ENCODE measurements at places on chromosomes 16 and 17.

- DNase-seq: no peak
Measured at GRCh38 chr16:2194852-2195321, 1.5 kb downstream of the CASKIN1 start.

GRCh38 chr16:4868535-4868934 lies 21.3 kb downstream of the UBN1 start:
- no peak for DNase-seq

DNA sequence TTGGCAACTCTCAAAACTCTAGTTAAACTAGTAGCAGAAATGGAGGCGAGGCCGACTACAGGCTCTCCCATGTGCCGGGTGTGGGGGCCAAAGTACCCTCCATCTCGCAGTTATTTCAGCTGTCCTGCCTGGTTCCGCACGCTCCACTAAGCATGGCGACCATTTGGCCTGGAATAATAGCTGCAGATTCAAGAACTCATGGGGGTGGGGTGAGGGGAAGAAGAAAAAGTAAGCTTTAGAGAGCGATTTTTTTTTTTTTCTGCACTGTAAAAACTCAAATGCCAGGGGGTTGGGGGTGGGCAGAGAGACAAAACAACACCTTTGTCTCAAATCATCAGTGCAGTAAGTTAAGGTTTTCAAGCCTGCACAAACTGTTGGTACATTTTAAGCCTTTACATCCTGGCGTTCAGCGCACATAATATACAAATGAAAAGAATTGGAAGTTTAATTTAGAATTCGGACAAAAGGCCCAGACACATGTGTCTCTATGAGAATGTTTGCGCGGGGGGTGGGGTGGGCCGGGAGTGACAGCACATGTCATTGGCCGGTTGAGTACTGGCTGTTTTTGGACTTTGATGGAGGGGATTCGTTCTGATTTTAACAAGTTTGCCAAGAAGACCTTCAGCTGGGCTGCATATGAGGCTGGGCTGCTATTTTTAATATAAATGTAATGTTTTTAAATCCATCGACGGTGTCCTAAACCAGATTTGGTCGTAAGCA lies 694.7 kb upstream of the SALL1 start:
- no peak for DNase-seq

DNA sequence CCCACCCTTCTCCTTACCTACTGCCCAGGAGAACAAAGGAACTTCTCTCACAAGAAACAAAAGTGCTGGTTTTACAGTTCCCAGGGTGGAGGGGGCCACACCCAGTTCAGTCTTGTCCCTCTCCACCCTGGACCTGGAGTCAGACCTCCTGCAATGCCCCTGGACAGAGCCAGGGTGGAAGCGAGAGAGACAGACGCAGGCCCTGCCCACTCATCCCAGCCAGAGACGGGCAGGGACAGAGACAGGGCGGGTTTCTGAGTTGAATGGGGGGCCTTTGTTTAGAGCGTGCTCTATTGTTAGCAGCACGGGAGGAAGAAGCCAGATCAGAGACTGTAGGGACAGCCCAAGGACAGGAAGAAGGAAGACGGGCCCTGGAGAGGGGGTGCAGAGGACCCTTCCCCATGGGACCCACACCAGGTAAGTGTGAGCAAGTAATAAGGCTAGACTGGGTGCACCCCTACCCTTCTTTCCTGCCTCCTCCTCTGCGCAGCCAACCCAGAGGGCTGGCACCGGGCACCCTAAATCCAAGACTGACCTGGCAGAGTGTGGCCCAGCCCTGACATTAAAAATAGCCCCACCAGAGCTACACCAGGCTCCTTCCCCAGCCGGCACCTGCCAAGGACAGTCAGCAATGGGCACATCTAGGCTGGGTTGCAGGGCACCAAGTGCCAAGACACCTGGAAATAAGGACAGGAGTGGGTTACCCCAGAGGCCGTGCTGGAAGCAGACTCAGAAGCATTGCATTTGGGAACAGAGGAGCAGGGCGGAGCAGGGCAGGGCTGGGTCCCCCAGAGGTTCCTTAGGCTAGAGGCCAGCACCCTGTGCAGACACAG lies 10.9 kb downstream of the JUP start:
- no peak for DNase-seq

GRCh38 chr16:17483351-17483750 lies 12.6 kb upstream of the XYLT1 start:
- DNase-seq: no peak

GRCh38 chr16:69932691-69933392 lies 18.3 kb upstream of the CLEC18A start:
- DNase-seq: no peak

DNA sequence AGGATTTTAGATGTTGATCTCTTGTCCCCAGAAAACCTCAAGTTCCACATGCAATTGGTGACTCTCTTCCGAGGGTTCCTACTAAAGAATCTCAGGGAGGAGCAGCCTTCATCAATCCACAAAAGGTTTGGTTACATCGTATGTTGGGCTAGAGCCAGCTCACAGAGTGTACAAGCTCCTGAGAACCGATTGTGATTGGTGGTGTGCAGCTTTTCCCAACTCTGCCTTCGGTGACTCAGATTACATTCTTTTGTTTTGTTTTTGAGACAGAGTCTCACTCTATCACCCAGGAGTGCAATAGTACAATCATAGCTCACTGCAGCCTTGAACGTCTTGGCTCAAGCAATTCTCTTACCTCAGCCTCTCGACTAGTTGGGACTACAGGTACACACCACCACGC lies 172.4 kb downstream of the PMP22 start:
- DNase-seq: no peak
